ENCODE measurements at places on chromosomes 4 and X.

DNA sequence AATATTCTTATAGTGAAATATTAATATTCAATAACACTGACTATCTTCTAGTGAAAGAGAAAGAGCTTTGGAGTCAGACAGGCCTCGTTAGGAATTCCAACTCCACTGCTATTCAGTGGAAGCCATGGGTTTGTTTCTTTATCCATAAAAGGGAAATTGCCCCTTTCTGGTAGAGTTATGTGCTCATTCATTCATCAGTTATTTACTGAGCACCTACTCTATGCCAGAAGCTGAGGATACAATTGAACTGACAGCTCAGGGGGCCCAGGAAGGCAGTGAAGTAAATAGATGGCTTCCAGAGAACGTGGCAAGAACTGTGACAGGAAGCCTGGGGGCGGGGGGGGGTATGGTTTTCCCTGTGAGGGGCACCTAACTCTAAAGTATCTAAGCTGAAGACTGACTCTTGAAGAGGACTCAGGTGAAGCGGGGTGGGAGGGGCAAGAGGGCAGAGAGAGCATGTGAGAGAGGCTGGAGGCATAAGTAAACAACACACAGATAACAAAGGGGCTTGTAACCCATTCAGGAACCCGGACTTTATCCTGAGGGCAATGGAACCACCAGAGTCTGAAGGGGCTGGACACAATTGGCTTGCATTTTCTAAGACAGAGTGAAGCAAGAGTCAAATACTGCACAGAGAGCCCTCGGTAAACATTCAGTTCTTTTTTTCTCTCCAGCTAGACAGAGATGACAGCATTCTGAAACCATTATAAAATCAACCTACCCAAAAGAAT, 20.3 kb downstream of the ANXA5 start:
- ATAC-seq: no peak

DNA sequence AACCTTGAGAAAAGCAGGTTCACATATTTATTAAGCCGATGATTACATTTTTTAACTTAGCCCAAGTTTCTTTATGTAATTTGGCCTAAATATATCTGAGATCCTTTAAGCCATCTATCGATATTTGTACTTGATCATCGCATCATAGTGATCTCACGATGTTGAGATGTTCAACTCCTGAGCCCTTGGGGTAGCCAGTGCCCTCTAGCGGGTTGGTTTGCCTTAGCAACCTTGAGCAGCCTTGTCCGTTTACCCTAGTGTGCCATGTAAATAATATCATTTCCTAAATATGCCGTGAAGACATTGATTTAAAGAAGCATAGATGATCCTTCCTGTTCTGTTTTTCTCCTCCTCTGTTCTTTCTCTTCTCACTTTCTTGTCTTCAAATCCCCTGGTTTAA, 432.2 kb downstream of the RPA4 start:
- ATAC-seq: peak; percentile 53

GRCh38 chr4:150078579-150079080, 385 bp downstream of the DCLK2 start:
- ATAC-seq: peak; percentile 66

DNA sequence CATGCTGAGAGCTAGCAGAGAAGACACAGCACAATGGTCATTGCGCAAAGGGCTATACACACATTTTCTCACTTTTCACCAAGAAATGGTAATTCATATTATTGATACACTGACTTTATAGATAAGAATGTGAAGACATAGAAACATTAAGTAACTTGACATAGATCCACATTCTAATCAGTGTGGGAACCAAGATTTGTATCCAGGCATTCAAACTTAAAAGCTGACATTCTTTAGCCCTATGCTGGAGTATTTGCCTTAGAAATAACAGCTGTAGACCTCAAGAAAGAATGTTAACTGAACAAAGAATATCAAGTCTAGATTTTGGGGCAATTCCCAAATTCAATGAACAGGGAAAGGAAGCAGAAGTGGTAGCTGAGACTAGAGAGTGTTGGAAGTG, 384.8 kb downstream of the IL15 start:
- no peak for ATAC-seq

DNA sequence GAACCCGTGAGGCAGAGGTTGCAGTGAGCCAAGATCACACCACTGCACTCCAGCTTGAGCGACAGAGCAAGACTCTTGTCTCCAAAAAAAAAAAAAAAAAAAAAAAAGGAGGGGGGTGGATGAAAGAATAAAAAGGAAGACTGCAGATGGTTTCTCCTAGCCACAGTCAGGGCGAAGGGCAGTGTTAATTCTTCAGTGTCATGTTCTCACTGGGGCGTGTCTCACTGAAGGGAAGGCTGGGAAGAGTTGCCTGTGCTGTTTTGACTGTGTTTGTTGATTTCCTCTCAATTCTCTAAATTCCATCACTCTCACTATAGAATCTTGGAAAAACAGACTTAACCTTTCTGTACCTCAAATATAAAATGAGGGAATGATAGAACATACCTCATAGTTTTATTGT, 71.6 kb upstream of the DHX15 start:
- no peak for ATAC-seq

- ATAC-seq: no peak
Observed at GRCh38 chrX:115018040-115018647, 728 bp upstream of the IL13RA2 start.

DNA sequence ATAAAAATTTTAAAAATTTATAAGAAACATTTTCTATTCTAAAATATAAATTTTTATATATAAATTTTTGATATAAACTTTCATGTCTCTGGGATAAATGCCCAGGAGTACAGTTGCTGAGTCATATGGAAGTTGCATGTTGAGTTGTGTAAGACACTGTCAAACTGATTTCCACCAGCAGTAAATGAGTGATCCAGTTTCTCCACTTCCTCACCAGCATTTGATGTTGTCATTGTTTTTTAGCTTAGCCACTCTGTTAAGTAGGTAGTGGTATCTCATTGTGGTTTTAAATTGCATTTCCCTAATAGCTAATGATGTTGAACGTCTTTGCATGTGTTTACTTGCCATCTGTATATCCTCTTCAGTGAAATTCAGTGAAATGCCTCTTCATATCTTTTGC, 66.5 kb downstream of the MAMLD1 start:
- no peak for ATAC-seq

- no peak for ATAC-seq
Observed at GRCh38 chrX:151085207-151085606, 91.2 kb upstream of the GPR50 start.

- no peak for ATAC-seq
Observed at GRCh38 chr4:41364876-41365275, 108.1 kb downstream of the UCHL1 start.

DNA sequence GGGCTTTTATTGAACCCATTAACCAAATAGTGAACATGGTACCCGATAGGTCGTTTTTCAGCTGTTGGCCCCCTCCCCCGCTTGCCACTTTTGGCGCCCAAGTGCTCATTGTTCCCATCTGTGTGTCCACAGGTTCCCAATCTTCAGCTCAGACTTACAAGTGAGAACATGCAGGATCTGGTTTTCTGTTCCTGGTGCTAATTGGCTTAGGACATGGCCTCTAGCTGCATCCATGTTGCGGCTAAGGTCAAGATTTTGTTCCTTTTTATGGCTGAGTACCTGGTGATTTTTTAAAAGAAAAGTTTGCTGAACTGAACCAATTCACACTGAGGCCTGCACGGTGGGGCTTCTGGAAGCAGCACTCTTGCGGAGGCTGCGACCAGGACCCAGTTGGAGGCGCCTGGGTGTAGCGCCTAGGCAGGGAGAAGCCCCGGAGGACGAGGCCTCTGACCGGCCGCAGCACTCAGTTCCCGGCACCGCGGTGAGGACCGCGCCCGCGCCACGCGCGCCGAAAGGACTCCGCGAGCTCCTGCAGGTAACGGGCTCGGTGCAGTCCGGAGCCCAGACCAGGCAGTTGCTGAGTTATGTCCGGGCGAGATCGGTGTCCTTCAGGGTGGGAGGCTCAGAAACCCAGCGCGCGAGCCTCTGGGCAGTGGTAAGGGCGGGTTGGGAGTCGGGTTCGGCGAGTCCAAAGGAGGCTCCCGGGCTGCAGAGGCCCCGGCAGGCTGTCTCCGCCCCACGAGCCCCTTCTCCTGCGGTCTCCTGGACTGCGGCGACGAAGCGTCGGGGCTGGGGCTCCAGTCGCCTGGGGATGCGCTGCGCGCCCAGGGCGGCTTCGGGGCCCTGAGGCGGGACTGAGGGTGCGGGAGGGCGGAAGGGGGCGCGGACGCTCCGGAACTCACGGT, 15.8 kb upstream of the SLC25A4 start:
- ATAC-seq: peak; percentile 74

DNA sequence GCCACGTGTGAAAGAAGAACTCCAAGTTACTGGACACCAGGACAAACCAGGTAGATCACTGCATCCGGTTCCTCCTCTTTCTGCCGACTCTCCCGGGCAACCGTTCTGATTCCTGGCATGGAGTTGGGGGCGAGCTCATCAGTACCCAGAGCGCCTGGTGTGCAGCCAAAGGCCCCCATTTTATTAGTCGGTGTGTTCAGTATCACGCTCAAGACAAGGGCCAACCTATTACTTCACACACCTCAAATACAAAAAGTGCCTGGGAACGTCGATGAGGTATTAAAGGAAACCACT, 2.8 kb upstream of the CTBP1 start:
- ATAC-seq: no peak

DNA sequence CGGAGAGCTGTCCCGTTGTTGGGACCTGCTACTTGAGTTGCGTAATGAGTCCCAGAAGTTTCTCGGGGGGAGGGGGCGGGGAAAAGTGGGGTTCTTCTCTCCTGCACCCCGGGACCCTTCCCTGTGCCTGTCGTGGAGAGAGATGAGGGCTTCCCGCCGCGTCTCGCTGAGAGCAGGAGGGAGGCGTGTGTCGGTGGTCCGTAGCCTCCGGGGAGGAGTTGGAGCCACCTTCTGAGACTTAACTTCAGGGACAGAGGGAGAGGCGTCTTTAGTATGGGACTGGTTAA, 698 bp downstream of the AFF1 start:
- ATAC-seq: peak; percentile 45

- no peak for ATAC-seq
Observed at GRCh38 chr4:153002110-153002509, 66.0 kb downstream of the FHDC1 start.

- ATAC-seq: peak; percentile 82
Observed at GRCh38 chrX:13007519-13008188, 32.7 kb downstream of the TMSB4X start.

GRCh38 chrX:65127842-65128241, 151.6 kb upstream of the ZC4H2 start:
- no peak for ATAC-seq

DNA sequence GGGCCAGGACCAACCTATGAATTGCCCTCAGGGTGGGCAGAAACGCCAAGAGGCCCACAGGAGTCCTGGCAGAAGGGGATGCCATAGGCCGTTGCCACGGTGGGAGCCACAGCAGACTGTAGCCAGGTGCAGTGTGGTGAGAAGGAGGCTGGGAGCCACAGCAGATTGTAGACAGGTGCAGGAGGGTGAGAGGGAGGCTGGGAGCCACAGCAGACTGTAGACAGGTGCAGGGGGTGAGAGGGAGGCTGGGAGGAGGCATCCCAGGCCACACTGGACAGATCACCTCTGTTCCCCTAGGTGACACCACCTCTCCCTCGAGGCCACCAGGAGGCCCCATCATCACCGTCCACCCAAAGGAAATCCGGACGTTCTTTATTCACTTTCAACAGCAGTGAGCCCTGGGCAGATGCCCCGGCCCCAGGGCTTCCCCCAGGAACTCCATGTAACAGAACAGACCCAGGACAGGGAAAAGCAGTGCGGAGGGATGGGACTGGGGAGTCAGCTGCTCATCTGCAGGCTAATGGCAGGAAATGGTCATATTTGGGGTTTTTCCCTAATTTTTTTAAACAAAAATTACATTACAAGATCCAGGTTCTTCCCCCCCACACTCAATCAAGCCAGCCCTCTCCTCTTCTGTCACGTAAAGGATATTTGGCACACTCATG, 19.5 kb upstream of the MRFAP1 start:
- ATAC-seq: no peak

GRCh38 chr4:1317177-1318045, 27.7 kb downstream of the MAEA start:
- no peak for ATAC-seq

GRCh38 chr4:77197831-77198230, 40.8 kb downstream of the CCNG2 start:
- ATAC-seq: no peak

Measured in SK-N-SH treated with all-trans-retinoic acid at 6 μM for 48 hours (cell line).